ENCODE measurements at places on chromosomes 6 and 20.

GRCh38 chr6:4790158-4790899 lies 14.1 kb downstream of the CDYL start:
- DNase-seq = no peak

- no peak for DNase-seq
These were observed 188.1 kb downstream of the UBE3D start for GRCh38 chr6:82877213-82878195.

DNA sequence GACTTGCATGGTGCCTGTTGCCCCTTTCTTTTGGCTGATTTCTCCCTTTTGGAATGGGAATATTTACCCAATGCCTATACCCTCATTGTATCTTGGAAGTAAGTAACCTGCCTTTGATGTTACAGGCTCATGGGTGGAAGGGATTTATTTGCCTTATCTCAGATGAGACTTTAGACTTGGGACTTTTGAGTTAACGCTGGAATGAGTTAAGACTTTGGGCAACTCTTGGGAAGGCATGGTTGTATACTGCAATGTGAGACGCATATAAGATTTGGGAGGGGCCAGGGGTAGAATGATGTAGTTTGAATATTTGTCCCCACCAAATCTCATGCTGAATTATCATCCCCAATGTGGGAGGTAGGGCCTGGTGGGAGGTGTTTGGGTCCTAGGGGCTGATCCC lies 75.5 kb downstream of the SYCP2 start:
- DNase-seq = no peak

- DNase-seq = peak; percentile 25
These were observed 868 bp downstream of the SRSF3 start for GRCh38 chr6:36594816-36595643.

- no peak for DNase-seq
These were observed 1.3 kb downstream of the NOP56 start for GRCh38 chr20:2653556-2654383.

- DNase-seq = no peak
These were observed 780.9 kb downstream of the QKI start for GRCh38 chr6:164195278-164195941.

DNA sequence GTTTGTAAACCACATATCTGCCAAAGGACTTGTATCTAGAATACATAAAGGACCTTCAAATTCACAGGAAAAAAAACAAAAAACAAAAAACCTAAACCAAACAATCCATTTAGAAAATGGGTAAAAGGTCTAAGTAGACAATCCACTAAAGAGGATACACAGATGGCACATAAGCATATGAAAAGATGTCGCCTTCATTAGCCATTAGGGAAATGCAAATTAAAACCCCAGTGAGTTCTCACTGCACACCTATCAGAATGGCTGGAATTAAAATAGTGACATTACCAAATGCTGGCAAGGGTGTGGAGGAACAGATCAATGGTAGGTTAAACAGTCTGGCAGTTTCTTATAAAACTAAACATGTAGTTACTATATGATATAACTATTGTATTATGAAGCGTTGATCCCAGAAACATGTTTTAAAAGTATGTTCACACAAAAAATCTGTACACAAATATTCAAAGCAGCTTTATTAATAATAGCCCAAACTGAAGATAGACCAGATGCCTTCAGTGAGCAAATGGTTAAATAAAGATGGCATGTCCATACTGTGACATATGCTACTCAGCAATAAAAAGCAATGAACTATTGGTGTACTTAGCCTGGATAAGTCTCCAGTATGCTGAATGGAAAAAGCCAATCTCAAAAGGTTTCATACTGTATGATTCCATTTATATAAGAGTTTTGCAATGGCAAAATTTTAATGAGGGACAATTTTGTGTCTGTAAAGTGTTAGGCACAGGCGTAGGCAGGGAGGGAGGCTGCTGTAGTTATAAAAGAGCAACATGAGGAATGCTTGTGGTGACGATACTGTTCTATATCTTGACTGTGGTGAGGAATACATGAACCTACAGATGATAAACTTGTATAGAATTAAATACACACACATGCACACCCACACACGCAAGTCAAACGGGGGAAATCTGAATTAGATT lies 43.9 kb downstream of the PLCB1 start:
- no peak for DNase-seq

- peak; percentile 3 for DNase-seq
These were observed 97.9 kb upstream of the UST start for GRCh38 chr6:148648754-148649453.

- DNase-seq = no peak
These were observed 46.7 kb downstream of the DOP1A start for GRCh38 chr6:83114164-83114563.

- DNase-seq = no peak
These were observed 472.9 kb upstream of the ZNF337 start for GRCh38 chr20:26169506-26169905.

- no peak for DNase-seq
These were observed 36.9 kb downstream of the SNAI1 start for GRCh38 chr20:50019466-50020256.

- DNase-seq = no peak
These were observed 39.6 kb downstream of the JAG1 start for GRCh38 chr20:10634211-10634610.

DNA sequence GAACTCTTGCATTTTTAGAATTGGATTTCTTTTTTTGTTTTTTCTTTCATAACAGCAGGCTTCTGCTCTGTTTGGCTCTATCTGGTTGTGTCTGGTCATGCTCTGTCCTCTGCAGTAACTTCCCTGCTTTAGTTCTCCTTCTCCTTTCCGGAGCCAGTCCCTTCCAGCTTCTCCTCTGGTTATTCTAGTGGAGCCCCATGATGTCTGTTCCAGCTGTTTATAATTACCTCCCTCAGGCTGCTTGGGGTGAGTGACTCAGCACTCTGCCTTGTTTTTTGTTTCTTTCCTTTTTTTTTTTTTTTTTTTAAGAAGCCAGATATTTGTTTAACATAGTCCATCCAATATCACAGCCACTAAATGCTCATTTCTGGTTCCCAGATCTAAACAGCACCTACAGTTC lies 409.6 kb downstream of the MAFB start:
- DNase-seq = peak; percentile 64

DNA sequence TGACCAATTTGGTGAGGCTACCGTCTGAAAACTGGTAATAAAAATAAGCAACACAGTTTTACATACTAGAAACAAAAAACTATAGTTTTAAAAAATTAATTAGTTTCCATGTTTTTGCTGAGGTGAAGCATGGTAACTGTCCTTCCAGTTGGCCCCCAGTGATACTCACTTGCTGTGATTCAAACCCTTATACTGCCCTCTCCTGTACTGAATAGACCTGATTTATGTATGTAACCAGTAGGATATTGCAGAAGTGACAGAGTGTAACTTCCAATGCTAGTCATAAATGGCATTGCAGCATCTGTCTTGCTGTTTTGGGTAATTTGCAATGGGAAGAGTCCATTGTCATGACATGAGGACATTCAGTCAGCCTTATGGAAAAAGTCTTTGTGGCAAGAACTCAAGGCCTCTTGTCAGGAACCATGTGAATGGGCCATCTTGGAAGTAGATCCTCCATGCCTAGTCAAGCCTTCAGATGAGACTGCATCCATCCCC lies 8.9 kb upstream of the CHD6 start:
- DNase-seq = no peak

- DNase-seq = peak; percentile 52
These were observed 132.2 kb downstream of the GPX5 start for GRCh38 chr6:28657769-28658465.

DNA sequence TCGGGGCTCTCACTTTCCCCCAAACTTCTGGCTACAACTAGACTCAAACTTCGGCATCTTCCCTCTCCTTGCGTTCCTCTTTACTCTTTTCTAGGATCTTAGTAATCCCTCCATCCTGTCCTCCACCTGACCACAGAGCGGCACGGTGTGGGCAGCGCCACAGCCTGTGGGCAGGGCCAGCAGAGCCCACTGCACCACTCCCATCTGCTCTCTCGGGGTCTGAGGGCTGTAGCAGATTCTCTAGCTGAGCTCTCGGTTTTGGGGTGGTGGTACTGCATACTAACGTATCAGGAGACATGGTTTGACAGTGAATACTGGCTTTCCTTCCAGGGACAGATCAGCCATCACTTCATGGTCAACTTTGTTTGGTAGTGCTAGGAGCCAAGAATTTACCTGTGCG lies 57.4 kb downstream of the EZR start:
- DNase-seq = no peak

- no peak for DNase-seq
These were observed 105.5 kb downstream of the AGPAT4 start for GRCh38 chr6:161168281-161168891.

GRCh38 chr20:32536851-32537656 lies 48.1 kb downstream of the NOL4L start:
- no peak for DNase-seq

GRCh38 chr20:14956026-14956425 lies 618.6 kb upstream of the FLRT3 start:
- DNase-seq = no peak

- no peak for DNase-seq
These were observed 8.1 kb downstream of the CRISP3 start for GRCh38 chr6:49736017-49736508.

- DNase-seq = peak; percentile 67
These were observed 11.1 kb upstream of the ARFGEF2 start for GRCh38 chr20:48910347-48910781.

GRCh38 chr20:57053793-57054552 lies 212.5 kb downstream of the BMP7 start:
- no peak for DNase-seq

DNA sequence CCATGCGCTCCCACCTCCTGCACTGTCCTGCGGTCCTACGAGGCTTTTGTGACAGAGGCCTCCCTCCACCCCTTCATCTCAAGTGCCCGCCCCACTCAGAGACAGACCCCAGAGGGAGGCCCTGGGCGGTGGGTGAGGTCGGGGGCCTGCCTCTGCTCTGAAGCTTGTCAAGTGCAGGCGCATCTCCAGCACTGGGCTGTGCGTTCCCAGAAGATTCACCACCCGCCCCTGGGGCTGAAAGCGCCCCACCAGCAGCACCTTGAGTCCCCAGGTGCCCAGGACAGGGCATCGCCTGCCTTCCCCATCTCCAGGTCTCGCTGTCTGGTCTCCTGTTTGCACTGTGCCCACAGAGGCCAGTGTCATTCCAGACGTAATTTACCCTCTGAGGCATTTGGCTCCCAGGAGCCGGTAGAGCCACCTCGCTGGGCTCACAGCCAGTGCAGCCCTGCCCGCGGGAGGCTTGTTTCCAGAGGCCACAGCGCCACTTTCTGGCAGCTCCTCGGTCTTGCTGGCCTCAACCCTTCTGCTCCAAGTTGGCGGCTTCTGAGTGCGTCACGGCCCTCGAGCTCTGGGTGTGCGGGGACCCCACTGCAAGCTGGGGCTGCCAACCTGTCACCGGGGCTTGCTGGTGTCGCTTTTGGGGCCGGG lies 191.1 kb downstream of the TAF4 start:
- DNase-seq = no peak

DNA sequence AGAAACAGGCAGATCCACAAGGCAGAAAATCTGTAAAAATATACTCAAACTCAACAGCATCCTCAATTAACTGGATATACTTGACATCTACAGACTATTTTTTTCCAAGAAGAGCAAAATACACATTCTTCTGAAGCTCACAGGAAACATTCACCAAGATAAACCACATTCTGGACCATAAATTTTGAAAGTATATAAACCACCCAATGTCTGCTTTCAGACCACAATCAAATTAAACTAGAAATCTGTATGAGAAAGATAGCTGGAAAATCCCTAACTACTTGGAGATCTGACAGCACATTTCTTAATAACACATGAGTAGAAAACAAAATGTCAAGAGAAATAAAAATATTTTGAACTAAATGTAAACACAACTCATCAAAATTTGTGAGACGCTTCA lies 195.5 kb downstream of the ERMARD start:
- no peak for DNase-seq

DNA sequence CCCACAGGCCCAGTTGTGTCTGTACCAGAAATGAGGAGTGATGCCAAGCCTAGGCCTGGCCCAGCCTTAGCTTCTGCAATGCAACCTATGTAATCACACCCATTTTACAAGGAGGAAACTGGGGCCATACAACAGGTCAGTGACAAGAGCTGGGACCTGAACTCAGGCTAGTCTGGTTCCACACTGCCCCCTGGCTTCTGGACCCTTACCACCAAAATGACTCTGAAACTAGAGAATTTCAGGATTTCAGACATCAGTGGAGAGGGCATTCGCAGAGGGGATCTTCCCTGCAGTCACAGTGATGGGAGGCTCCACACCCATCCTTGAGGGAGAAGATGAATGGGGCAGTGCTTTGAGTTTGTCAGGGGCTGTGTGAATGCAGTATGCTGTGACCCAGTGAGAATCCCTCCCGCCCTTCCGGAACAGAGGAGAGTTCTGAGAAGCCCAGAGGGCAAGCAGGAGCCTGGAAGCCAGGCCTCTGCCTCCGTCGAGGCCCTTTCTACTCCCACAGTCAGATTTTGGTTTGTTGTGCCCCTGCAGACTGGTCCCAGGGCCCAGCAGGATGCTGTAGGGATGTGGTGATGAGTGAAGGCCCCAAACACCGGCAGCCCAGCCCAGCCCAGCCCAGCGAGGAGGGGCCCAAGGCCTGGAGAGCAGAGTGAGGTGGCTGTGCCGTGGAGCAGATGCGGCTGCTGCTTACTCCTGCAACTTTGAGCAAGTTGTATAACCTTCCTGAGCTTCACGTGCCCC lies 48.1 kb upstream of the MYL9 start:
- DNase-seq = no peak

GRCh38 chr6:45667766-45668165 lies 290.0 kb upstream of the SUPT3H start:
- no peak for DNase-seq

DNA sequence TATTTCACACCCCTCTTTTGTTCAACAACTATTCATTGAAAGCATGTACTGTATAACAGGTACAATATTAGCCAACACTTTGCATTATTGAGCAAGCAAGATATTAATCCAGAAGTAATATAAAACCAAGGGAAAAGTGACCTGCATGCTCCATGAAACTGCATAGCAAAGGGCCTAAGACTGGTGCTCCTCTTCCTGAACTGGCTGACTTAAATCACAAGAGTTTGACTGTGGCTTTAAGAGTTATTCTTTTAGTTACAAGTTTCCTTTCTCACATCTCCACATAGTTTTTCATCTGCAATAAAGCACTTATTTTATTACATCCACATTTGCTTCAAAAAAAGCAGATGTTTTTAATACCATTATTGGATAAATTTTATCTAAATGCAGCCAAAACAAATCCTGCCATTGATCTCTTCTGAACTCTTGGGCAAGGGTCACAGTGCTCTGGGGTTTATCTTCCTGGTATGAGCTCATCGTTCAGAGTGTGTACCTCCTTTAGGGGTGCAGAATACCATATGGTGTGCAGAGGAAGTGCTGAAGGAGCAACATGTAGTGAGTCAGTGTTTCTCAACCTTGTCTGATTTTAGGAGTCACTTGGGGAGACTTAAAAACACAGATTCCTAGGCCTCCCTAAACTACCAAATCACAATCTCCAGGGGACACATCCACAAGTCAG lies 1225.9 kb upstream of the MAP3K7 start:
- DNase-seq = no peak

DNA sequence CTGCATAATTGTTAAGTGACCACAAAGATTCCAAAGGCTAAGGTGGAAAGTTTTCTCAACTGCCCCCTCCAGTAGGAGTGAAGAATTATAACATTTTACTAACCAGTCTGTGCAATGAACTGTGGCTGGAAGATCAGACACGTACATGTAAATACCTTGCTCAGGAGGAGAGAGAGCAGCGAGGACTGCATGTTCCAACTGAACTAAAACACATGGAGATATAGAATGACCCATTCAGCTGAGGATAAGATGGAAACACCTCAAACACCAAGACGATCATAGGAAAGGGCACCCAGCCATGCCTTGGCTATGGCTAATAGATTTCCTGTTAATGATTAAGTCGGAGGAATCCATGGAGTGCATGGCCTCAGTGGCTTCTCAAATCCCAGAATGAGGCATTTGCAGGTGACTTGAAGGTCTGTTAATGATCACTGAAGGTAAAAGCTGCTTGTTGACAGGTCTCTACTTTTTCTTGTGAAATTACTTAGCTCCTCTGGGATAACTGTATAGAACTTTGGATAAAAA lies 875.6 kb downstream of the TFAP2A start:
- no peak for DNase-seq
